ENCODE measurements at places on chromosomes 5 and 9.

DNA sequence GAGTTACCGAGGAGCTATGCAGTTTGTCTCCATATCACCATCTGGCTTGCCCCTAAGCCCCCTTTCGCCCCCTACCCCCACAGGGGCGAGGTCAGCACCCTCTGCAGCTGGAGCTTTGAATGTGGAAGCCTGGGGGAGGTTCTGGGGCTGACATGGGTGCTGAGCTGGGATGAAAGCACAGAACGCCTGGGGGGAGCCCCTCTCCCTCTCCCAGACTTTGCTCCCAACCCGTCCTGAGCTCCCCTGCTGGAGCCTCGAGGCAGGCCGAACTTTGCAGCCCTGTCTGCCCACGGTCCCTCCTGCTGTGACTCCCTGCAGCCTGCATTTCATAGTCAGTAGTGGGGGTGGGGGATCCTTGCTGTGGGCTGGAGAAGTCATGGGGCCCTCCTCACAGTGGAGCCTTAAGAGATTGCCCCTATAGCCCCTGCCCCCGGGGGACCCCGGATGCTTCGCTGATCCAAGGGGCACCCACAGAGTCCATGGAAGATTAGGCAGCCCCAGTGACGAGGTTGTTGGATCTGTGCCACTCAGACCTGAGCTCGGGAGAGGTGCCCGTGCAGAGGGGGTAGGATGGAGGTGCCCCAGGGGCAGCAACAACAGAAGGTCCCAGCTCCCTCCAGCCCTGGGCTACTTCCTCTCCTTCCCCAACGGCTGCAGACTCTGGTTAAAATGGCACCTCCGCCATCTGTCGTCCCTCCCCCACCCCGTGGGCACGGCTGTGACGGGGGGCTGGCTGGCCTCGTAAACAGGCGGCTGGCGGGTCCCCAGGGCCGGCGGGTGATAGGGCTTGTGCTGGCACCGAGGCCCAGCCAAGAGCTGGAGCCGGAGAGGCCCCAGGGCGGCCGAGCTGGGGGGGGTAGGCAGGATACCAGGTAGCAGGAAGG lies 162.0 kb downstream of the C9orf50 start:
- peak; percentile 80 for DNase-seq

DNA sequence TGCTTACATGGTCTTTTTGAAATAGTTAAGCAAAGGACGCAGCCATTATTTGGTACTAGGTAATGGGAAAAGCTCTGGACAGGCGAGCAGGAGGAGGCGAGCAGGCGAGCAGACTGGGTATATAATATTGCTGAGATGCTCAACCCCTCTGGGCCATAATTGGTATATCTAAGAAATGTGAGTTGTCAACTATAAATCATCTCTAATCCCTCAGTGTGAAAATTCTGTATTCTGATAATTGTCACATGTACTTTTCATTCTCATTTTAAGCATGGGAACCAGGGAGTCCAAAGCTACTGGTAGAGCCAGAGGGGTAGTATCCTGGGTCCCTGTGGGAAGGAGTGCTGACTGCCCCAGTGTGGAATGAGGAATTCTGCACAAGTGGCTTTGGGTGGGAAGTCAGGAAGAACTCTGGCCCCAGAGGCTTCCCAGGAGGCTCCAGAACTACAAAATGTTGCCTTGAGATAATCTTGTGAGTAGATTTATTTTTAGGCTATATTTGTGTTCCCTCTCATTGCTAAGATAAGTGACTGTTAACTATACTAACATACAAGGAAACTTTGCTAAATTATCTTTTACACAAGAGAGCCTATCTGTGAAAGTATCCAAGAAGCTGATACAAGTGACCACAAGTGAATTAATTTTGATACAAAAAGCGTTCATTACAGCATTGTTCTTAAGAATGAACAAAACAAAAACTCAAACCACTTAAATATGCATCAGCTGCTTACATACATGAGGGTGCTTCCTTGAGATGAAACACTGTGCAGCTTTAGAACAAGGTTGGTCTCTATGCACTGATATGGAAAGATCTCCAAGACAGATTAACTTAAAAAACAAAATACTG lies 70.5 kb upstream of the TNFAIP8 start:
- no peak for DNase-seq

GRCh38 chr5:110973510-110973909 lies 98.0 kb upstream of the TSLP start:
- DNase-seq: no peak

DNA sequence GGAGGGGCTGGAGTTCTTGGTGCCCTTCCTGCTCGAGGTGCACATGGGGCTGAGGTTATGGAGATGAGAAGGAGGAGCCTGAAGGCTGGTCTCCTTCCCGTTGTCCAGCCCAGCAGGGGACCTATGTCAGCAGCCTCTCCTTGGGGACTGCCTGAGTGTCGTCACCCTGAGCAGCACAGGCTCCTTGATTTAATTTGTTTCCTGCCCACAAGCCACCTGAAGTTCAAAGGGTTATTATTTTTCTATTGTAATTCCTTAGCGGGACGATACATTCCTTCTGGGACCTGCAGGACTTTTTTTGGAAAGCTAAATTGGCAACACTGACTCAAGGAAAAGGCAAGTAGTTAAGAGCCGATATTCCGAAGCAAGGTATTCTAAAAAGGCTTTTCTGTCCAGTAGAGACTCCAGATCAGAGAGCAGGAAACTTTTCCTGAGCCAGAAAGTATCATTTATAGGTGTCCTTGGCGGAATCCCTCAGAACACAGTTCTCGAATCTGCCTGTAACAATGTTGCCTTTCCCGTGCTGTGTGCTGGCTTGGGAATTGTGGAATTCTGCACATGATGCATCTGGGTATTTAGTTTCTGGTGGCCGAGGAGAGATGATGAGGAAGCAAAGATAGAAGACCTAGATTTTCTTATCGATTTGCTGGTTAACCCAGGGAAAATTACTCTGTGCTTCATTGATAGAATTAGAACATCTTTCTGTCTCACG lies 55.4 kb downstream of the ARHGAP26 start:
- DNase-seq: no peak

GRCh38 chr9:124914753-124915405 lies 26.0 kb downstream of the GOLGA1 start:
- DNase-seq: no peak

GRCh38 chr5:42390115-42390514 lies 33.1 kb upstream of the GHR start:
- DNase-seq: no peak

DNA sequence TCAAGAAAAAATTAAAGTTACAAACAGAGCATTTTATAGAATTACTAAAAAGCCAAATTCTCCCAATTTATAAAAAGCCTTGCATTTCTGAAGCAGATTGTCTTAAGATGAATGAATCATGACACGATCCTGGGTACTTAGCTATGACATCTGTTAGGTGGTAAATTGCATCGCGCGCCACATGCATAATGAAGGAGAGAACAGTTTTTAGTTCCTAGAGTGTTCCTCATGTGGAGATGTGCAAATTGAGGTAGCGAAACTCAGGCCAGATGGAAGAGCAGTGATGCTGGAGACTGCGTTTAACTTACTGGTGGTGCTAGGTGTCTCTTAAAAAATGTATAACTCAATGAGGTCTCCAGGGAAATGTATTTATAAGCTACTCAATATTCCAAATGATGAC lies 516.1 kb downstream of the EFNA5 start:
- DNase-seq: no peak

DNA sequence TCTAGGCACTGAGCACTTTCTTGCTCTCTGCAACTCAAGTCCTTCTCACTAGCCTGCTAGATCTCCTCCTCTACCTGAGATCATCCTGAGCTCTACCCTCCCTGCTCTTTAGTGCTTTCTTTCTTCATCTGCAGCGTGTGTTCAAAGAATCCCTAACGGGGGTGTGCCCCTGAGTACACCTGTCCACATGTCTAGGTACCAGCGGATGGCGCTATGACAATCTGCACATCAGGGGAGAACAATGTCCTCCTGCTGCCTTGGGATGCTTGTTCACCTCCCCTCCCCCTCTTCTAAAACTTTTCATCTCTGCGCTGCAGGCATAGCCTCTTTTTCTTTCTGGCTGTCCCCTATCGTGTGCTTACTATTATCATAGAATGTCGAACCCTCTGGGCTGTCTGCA lies 42.7 kb downstream of the PTPN3 start:
- DNase-seq: no peak

GRCh38 chr5:14676320-14676719 lies 11.8 kb downstream of the OTULIN start:
- no peak for DNase-seq

DNA sequence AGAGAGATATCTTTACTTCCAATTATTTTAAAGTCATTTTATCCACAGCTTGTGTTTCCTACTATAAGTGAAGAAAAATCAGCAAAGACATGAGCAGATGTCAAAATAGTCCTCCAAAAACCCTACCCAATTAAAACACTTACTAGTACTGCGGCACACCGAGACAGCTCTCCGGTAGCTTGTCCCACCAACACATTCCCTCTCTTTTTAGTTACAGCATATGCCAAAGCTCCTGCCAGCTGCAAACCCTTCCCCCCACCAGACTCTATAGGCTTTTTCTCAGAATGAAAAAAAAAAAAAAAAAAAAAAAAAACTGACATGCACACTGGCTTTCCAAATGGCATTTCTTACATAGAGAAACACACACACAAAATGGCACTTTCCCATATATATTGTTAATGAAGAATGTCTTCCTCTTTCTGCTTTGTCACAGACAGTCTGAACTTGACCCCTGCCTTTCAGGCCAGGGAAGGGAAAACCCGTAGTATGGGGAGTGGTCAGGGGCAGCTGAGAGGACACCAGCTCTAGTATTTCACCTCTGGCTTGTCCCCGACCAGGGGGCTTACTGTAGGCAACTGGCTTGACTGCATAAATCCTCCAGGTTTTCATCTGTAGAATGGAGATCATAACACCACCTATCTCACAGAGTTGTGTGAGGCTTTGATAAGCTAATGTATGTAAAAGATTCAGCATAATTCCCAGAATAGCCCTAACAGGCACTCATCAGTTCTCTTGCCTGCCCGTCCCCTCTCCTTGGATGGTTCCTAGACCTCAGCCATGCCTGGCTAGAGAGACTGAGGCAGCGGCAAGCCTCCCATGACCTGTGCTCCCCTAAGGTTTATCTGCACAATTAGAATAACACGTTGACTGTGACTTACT lies 233.6 kb downstream of the CRB2 start:
- DNase-seq: no peak

DNA sequence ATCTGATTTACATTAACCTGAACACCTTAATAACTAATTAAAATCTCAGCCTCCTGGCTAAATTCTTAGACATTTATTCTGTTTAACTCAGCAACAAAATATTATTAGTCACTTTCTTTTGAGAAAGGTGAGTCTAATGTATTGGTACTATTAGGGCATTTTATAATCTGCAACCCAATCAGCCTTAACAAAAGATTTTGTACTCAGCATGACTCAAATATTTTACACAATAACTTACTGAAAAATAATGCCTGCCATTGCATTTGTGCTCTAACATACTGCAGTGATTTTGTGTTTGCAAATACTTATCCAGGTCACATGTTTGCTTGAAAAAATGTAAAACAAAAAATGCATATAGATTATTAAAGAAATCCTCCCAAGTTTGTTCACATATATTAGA lies 1129.9 kb downstream of the TAF11L14 start:
- DNase-seq: no peak

DNA sequence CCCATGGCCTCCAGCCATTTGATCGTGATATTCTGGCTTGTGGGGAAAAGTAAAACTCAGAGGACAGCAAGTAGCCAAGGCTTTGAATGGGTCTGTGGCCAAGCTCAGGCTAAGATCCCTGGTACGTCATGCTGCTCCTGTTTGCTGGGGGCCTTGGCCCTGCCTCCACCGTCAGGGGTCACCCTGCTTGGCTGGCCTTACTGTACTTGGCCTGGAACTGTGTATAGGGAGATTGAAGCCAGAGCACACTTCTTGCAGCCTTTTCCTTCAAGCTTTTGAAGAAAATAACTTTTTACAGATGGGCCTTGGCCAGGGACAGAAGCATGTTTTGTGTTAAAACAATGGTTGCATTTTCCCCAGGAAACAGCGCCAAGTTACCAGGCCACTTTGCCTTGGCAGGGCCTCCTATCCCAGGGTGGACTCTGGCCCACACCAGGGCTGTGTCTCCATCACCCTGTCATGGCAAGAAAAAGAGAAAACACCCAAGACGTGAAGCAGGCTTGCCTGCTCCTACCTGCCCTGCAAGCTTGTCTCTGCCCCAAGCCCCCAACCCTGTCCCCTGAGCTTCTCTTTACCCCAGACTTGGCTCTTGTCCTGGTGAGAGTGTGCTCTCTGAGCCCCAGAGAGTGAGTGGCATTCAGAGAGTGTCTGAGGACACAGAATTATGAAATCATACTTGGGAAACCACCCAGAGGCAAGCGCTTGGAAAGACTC lies 286.9 kb downstream of the GADD45G start:
- no peak for DNase-seq

GRCh38 chr5:17477043-17477442 lies 21.0 kb upstream of the TAF11L2 start:
- DNase-seq: peak; percentile 82

GRCh38 chr9:15294604-15295003 lies 12.4 kb downstream of the TTC39B start:
- DNase-seq: no peak

DNA sequence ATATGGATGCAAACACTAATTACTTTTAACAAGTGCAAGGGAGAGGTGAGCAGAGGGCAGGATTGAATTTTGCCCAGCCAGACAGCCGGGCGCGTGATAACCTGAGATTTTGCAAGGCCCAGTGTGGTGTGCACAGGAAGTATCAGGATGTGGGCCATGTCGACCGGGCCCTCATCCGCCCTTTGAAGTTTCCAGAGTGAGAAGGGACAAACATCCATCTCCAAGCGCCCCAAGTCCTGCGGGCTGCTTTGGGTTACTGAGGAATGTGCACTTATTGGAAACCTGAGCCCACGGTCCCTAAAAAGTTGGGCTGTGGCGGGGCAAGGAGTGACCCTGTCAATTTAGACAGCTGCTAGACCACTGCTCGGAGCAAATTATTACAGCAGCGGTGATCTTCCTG lies 272.2 kb upstream of the IRX2 start:
- DNase-seq: no peak

DNA sequence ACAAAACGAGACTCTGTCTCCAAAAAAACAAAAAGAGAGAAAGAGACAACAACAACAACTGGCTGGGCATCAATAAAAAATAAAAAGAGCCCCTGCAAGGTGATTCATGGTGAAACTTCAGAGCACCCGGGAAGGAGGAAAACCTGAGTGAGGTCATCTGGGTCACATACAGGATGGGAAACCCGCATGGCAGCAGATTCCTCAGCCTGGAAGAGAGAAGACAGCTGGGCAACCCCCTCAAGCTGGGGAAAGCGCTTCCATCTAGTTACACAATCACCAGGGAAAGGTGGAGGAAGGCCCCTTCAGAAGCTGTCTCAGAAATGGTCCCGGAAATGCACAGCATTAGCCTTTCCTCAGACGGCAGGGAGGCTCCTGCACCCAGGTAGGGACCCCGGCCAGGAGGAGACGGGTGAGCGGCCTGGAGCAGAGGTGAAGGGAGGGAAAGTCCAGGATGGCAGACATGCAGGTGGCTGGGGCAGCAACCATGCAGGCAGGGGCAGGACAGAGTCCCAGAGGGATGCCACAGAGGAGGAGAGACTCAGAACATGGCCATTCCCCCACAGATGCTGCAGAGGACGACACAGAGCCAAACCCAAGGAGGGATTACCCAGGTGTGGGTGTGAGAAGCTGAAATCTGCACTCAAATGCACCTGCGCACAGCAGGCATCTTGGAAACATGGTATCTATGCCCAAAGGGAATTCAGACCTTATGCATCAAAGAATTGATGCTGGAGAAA lies 29.4 kb downstream of the CAMSAP1 start:
- no peak for DNase-seq

- DNase-seq: no peak
Observed at GRCh38 chr5:148401604-148402003, 17.8 kb downstream of the FBXO38 start.

- DNase-seq: no peak
Observed at GRCh38 chr5:32708949-32709348, 2.2 kb upstream of the NPR3 start.

GRCh38 chr9:33374634-33375237 lies 27.6 kb downstream of the AQP7 start:
- DNase-seq: peak; percentile 63

Measured in NCI-H1092 treated with DMSO at 0.1 percent for 48 hours (cell line).